Kasumi-1 (cell line): ENCODE measurements at places on chromosomes 7 and 10.

DNA sequence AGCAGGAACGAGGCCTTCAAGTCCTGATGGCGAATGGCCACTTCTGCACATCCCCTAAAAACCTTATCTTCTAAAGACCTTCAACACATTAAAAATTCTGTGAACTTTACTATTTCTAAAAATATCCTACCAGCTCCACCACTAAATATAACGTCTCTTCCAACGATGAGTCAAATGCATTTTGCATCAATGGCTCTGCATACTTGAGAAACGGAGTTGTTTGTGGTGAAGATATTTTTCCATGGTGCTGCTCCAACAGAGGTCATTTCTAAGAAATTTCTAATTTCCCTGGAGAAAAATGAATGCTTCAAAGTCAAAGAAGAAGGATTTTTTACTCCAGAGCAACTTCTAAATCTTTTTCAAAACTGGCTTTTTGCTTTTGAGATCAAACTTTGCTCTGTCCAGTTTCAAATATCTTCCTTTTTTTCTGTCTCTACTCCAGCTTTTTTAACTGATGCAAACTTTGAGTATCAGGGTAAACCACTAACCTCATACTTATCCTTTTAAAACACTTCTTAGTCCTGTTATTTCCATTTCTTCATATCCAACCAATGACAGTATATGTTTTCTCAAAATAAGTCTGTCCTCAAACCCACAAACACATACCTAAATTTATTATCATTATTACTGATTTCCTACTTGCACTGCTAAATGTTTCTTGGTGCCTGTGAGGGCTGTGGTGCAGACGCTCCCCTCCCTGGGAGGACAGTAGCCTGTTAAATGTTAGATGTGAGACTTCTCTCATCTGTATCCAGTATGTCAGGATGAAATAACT is 258.1 kb downstream of the KLF6 start:
- DNase-seq = no peak

DNA sequence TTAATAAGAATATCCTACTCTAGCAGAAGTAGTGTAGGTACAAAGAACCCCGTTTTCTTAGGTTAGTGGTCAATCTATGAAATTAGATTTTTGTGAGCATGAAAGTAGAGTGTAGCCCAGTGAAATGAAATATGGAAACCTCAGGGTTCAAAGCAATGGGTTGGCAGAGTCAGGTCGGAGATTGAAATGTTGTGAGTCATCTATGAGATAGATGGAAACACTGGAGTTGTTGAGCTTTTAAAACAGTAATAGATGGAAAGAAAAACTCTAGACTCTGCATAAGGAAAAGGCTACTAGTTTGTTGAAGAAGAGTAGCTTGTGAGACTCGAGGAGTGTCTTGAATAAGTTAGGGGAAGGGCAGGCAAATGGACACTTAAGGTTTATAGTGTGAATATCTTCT is 251.9 kb downstream of the EXOC4 start:
- DNase-seq = no peak

DNA sequence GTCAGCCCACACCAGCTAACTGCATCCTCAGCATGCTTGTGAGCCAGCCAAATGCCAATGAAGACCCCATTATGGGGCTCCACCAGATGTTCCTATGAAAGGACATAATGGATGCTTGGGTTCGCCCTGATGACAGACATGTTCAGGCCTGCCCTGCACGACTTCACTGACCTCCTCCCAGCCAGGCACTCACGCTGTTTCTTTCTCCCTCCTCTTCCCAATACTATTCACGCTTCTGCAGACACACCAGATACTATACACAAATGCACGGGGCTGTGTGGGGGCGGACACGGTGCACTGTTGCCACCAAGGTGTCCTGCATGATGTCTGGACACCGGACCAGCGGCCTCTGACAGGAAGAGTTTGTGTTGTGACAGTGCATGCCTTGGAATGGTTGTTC is 284.2 kb downstream of the PRPF18 start:
- DNase-seq = no peak

- peak; percentile 81 for DNase-seq
These were observed 29.7 kb downstream of the TRIM8 start for GRCh38 chr10:102673819-102674511.

GRCh38 chr10:116521424-116522290 is 24.1 kb upstream of the PNLIP start:
- DNase-seq = peak; percentile 49

DNA sequence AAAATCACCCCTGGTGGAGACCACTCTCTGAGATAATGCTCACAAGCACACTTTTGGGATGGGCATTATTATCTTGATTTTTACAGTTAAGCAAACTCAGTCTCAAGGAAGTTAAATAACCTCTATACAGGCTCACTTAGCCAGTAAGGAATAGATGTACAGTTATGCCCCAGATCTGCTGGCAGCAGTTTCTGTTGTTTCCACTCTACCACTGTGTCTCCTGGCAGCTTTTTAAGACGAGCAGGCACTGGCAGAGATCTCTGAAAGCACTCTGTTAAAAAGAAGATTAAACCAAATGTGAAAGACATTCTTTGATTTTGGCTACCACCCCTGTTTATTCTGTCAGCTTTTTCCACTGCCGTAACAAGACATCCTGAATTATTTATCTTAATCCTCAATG is 73.2 kb downstream of the SRI start:
- no peak for DNase-seq
